WERI-Rb-1 (cell line): ENCODE measurements at places on chromosomes 1 and 21.

GRCh38 chr1:21297975-21298374, 7.7 kb upstream of the ECE1 start:
- no peak for DNase-seq

DNA sequence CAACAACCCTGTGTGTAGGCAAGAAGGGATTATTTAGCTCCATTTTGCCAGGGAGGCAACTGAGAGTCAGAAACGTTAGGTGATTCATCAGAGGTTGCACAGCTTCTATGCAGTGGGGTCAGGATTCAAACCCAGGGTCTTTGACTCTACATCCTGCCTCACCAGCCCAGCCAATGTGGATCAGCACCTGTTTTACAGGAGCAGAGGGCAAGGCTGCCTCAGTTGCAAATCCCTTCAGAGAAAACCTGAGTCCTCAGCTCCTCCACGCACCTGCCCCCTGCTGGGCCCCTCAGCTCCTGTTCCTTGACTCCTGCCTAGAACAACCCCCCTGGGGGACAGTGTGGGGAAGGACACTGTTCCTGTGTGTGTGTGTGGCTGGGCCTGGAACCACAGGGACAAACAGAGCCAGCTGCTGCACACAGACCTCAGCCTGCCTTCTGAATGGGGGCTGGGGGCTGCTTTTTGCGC, 61.6 kb downstream of the LRRN2 start:
- DNase-seq, result peak; percentile 98

DNA sequence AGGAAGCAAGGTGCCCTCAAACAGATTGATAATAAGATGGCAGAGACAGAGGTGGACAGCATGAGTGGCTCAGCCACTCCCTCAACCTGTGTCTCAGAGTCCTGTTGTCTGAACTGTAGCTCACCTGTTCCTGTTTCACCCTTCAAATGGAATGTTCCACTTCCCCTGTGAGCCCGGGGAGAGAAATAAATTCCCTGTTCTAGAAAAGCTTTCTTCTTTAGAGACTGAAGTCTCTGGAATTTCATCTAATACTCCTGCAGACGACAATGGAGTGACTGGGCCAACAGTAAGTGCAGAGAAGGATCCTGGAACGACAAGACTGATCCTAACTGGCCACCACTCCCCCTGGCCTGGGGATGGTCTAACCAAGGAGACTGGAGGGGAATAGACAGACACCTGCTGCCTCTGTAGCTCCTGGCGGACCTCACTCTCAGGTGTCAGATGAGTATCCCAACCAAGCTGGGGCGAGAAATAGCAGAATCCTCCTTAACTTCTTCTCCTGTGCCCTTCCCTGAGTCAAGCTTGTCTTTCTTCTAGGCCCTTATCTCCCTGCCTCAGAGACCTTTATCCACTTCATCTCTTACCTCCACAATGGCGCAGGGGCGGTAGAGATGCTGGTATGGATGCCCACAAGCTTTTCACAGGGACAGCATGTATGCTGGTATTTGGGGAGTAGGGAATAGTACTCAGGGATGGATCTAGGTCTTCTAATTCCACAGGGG, 45.4 kb downstream of the PLEKHA6 start:
- no peak for DNase-seq

DNA sequence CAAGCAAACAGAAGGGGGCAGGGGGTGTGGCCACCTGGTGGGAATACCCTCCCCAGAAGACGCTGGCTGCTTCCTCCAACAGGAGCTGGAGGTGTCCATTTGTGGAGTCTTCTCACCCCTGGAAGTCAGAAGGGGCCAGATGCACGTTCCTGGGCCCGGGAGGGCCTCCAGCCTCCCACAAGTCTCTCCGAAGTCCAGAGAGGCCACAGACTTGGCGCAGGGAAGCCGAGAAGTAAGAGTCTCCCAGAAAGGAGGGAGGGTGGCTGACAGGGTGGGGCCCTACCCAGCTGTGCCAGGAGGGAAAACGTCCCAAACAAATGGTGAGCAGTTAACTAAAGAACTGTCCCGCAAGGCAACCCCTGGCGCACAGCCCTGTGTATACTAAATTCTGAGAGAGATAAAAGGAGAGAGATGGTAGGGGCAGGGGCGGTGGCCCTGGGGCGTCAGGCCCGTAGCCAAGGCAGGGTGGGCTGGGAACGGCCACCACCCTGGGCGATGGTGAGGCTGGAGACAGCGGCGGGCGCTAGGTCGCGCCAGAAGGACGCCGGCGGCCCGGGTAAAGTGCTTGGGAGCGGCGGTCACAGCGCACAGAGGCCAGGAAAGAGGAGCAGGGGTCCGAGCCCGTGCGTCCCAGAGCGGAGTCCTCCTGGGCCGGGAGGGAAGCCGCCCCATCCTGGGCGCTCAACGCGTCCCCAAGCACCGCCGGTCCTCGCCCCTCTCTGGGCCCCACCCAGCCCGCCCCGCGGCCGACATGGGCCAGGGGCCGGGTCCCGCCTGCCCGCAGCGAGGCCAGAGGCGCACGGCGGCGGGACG, 1.2 kb downstream of the CHD5 start:
- no peak for DNase-seq

DNA sequence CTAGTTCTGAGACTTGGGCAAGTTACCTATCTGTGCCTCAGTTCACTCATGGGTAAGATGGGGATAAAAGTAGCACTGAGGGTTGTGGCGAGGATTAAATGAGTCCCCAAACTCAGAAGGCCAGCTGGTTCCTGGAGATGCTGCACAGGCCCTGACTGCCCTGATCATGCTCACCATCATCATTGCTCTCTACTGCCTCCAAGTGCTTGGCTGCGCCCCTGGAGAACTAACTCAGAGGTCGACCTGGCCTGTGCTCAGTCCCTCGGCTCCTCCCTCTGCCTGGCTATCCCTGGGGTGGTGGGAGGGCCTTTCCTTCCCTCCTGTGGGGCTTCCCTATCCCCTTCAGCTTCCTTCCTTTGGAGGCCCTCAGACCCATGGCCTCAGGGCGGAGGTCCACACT, 5.6 kb downstream of the SLC5A9 start:
- peak; percentile 63 for DNase-seq

GRCh38 chr1:232813760-232814159, 8.5 kb downstream of the MAP10 start:
- DNase-seq, result no peak

DNA sequence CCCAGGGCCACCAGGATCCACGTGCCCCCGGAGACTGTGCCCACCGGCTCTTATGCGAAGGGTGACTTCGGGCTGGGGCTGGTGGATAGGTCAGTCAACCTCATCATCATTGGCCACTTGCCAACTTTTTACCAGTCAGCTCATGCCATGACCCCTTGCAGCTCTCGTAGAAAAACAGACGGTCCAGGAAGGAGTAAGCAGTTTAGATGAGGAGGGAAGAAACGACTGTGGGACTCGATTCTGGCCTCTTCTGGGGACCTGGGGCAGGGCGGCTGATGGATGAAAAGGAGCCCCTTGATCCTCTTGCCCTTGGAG, 41.0 kb downstream of the UBASH3A start:
- no peak for DNase-seq
